ENCODE measurements at places on chromosomes 16 and 17.

- DNase-seq, result no peak
These were observed 409.5 kb downstream of the CA10 start for GRCh38 chr17:51748749-51749604.

DNA sequence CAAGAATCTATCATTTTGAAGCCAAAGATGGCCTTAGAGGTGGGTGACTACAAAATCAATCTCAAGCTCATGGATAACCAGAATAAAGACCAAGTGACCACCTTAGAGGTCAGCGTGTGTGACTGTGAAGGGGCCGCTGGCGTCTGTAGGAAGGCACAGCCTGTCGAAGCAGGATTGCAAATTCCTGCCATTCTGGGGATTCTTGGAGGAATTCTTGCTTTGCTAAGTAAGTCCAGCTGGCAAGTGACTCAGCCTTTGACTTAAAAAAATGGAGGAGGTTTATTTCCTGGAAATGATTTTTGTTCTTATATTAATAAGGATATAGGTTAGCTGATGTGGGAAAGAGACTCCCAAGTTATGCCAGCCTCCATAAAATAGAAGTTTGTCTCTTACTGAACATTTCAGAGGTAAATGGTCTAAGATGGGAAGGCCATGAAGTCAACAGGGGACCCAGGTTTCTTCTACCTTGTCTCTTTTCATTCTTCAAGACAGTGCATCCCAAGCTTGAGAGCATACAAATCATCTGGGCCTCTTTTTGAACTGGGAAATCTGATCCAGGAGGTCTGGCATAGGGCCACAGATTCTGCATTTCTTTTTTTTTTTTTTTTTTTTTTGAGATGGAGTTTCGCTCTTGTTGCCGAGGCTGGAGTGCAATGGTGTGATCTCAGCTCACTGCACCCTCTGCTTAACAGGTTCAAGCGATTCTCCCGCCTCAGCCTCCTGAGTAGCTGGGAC is 19.8 kb upstream of the TANGO6 start:
- no peak for DNase-seq

DNA sequence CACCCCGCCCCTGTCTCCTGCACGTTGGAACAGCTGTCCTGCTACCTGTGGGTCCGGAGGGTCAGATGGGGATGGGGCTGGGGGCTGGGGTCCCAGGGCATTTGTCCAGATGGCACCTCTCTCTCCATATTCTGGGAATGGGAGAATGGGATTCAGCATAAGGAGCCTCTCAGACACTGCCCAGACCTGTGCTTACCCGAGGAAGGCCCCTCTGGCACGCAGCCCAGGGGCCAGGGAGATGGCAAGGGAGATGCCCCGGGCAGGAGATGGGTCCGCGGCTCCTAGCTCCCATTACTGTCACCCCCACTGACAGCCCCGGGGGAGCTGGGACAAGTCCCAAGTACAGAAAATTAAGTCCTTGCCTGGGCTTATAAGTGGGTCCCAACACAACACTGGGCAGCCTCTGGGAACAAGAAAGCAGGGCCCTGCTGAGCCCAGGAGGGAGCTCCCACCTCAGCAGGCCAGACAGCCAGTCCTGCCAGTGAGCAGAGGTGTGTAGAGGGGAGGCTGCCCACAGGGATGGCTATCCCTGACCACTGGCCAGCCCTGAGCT is 1.8 kb downstream of the VASN start:
- DNase-seq, result peak; percentile 79

DNA sequence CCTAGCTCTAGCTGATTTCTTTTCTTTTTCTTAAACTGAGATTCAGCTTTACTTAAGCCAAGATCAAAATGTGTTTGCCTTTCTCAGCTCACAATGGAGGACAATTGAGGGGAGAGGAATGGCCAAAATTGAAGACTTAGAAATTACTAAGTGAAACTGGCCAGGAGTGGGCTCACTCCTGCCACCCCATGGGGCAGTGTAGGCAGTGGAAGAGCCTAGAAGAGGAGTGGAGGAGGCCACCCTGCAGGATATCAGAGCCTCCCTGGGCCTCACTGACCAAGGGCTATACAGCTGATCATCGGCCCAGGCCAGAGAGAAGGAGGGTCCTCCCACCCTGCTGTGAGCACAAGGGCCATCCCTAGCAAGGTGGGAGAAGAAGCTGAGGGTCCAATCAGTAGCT is 119.8 kb downstream of the CCT6B start:
- DNase-seq, result no peak

GRCh38 chr16:10965440-10966061 is 21.2 kb downstream of the CLEC16A start:
- no peak for DNase-seq

- peak; percentile 91 for DNase-seq
These were observed 21.1 kb upstream of the SPATA32 start for GRCh38 chr17:45282683-45283644.

DNA sequence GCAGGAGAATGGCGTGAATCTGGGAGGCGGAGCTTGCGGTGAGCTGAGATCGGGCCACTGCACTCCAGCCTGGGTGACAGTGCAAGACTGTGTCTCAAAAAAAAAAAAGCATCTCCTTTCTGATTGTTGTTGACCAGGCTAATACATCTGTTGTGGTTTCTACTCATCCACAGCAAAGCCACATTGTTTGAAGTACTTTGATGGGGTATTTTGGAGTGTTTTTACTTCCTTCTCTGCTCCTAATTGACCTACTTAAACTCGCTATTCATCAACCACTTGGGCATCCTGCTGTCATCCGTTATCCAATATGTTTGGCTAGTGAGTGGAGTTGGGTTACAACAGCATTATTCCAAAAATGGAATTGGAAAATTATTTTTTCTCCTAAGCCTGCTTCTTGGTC is 3.5 kb upstream of the CDC27 start:
- DNase-seq, result peak; percentile 72

DNA sequence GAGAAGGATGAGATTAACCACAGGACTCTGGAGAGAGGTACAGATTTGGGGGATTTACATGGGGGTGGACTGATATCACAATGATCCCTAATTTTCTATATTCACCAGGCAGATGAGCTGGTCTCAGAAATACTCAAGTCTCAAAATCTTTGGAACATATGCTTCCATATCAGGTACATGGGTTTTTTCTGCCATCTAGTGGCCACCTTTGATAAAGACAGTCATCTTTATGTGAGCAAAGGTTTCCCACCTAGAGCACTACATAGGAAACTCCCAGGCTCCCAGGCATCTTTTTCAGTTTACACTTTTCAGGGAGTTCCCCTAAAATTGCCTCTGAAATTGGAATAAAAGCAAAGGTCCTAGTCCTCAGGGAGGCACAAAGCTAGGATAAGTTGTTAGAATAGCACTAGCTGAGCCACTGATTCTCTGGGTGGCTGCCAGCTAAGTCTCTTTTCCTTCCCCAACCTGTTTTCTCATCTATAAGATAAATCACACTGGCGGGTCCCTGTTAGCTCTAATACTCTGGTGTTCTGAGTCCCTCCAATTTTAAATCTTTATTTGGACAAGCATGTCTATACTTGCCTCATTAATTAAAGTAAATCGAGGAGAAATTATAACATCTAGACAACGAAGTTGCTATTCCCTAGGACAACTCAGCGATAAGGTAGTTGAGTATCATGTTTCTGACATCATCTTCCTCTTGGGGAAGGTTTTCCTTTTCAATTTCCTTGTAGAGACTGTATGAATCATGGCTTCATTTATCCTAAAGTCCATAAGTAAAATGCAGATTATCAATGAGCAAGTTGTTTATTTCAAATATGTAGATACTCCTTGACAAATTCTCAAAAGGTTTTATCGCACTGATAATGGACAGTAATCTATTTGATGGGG is 19.0 kb upstream of the MON1B start:
- peak; percentile 57 for DNase-seq

DNA sequence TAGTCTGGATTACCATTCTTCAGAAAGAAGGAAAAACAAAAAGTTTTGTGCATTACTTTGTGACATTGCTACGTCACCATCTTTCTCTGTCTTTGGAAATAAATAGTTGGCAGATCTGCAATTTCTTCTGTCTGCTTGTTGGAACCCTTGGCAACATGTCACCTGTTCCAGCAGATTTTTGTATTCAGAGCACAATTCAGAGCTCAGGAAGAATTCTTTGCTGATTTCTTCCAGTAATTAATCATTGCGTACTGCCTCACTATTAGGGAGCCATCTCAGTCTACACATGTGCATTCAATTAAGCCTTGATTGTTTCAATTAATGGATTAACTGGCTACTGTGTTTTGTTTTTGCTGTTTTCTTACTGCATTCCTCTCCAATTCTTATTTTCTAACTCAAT is 467.2 kb downstream of the CDH8 start:
- no peak for DNase-seq

DNA sequence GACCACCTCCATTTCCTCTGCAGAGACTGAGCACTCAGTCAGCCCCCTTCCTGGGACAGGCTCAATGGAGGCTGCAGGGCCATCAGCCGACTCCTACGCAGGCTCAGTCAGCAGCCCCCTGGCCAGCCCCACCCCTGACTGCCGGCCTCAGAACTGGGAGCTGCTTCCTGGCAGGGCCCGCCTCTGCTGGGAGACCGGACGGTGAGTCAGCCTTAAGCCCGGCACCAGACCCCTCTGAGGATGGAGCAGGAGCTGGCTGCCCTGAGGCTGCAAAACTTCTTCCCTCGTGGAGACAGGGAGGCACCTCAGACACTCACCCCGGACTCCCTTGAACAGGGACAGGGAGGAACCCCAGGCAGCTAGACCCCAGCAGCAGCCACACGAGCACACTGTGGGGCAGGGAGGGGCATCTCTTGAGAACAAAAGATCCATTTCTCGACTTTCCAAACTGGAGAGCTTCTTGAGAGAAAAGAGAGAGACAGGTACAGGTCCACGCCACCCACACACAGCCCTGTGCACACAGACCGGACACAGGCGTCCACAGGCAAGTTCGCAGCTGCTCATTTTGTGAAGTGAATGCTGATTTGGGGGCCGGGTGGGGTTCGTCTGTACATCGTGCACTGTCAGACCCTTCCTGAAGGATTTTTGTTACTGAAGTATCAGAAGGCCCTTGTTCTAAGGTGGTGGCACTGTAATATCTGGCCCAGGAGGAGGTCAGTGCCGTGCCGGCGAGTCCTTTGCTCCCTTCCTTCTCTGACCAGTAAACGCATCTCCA is 1.3 kb upstream of the TUBB3 start:
- DNase-seq, result peak; percentile 14

- no peak for DNase-seq
These were observed 26.8 kb downstream of the NLRP1 start for GRCh38 chr17:5557485-5557884.

- DNase-seq, result no peak
These were observed 67.3 kb upstream of the CACNG3 start for GRCh38 chr16:24188751-24189318.

GRCh38 chr17:36726199-36726598 is 124.8 kb downstream of the MRM1 start:
- no peak for DNase-seq

DNA sequence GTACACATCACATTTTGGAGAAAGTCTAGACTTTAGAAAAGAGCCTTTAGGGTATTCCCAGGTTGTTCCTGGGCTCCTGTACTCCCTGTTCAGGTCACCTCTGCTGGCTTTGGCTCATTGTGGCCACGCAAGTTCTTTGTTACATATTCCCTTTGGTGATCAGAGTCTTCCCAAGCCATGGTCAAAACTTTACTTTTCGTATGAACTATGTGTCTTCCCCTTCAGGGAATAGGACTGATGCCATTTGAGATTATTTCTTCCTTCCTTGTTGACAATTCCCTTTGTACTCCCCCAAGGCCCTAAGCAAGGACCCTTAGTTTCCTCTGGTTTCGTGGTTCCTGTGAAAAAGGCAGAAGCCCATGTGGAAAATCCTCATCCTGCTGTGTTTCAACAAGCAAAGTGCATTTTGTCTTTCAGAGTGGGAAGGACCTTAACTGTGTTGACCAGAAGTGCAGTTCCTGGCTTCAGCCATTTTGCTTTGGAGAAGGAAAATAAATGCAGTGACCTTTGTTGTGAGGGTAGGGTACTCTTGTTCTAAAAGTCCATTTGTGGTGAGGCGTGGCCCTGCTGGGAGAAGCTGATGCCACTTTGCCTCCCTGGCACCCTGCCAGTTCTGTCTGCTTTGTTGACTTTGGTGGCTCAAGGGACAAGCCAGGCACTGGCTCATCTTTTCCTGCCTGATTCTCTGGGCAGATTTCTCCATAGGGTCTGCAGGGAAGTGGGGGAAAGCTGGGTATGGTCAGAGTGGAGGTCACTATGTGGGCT is 55.1 kb downstream of the ZNRF1 start:
- DNase-seq, result peak; percentile 82

GRCh38 chr17:44878627-44879221 is 20.5 kb downstream of the EFTUD2 start:
- peak; percentile 28 for DNase-seq

- DNase-seq, result no peak
These were observed 44.8 kb downstream of the PITPNC1 start for GRCh38 chr17:67421869-67422273.

DNA sequence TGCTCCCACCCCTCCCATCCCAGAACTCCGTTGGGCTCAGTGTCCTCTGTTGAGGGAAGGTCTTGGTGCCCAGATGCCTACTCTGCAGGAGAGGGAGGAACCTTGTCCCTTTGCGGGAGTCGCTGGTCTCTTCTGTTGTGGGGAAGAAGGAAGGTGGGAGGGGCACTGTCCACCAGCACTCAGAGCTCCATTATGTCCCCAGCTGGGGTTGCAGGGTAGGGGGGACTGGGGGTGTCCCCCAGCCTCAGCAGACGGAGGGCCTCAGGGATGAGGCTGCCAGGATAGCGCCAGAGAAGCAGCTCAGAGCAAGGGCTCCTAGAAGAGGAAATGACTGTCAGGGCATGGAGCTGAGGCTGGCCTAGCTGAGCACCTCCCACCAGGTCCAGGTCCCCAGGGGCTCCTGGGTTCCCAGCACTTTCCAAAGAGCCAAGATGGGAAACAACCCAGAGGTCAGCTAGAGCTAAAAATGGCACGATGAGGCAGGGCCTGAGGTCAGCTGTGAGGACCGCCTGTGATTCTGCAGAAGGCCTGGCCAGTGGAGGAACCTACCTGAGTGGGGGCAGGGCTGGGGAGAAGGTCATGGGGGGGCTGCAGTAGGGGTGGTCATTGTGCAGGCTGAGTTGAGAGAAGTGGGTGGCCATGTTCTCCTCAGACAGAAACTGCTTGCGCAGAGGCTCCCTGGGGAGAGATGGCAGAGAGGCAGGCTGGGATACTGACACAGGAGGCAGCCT is 893 bp downstream of the HCFC1R1 start:
- peak; percentile 43 for DNase-seq

- DNase-seq, result no peak
These were observed 79.9 kb downstream of the MRC2 start for GRCh38 chr17:62707425-62707739.

DNA sequence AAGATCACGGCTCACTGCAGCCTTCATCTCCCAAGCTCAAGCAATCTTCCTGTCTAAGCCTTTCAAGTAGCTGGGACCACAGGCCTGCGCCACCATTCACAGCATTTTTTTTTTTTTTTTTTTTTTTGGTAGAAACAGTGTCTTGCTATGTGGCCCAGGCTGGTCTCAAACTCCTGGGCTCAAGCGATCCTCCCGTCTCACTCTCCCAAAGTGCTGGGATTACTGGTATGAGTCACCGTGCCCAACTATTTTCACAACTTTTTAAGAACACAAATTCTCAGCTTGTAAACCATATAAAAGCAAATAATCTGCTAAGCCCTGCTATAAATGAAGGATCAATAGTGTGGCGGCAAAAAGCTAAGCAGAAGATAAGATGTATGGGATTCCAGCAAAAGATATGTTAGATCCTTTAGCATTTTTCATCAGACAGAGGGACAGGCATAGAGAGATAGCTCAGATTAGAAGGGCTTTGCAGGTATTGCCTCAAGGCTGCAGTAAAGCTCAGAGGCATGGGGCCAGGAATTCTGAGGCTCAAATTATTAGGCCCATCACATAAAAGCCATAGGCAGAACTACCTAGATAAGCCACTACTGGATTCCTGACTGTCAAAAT is 55.1 kb downstream of the EMP2 start:
- DNase-seq, result no peak

Measured in NCI-H345 (cell line).